ENCODE measurements at places on chromosomes 6 and 20.

- H3K36me3 ChIP-seq = no peaks in the 10 kb centered on the region
- H3K27me3 ChIP-seq = no peaks in the 10 kb centered on the region
- H3K4me1 ChIP-seq = no peaks in the 10 kb centered on the region
- no peak overlapping the region for H3K4me3 ChIP-seq
- H3K27ac ChIP-seq = no peak overlapping the region
- peak; percentile 29 for DNase-seq
Observed at GRCh38 chr6:79713701-79714322, 82.7 kb downstream of the SH3BGRL2 start.

DNA sequence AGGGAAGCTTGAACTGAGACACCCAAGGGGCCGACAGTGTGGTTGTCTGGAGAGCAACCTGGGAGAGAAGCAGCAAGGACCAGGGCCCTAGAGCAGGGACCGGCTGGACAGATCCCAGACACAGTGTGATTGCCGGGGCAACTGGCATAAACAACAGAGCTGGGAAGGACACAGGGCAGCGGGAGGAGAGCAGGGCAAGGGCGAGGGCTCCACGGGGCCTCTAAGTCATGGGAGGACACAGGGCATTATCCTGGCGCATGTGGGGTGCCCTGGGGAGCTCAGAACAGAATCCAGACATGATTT lies 31.1 kb upstream of the CCR6 start:
- no peak for DNase-seq
- H3K4me3 ChIP-seq = no peak overlapping the region
- no peak overlapping the region for H3K27ac ChIP-seq
- H3K36me3 ChIP-seq = no peaks in the 10 kb centered on the region
- H3K4me1 ChIP-seq = no peaks in the 10 kb centered on the region
- no peaks in the 10 kb centered on the region for H3K27me3 ChIP-seq

DNA sequence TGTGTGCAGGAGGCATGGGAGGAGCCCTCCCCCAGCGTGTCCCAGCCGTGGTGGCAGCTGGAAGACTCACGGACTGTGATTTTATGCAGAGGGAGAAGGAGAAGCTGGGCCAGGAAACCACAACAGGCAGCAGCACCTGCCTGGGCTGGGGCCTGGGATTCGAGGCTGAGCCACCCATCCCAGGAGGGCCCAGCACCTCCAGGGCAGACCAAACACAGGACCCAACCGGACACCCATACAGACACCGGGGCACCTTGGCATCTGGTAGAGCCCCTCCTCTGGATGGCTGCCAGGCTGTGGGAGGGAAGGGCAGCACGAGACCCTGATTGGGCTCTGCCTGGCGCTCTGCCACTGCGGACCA lies 41.7 kb upstream of the CHRNA4 start:
- no peaks in the 10 kb centered on the region for H3K27me3 ChIP-seq
- no peak overlapping the region for H3K4me3 ChIP-seq
- H3K4me1 ChIP-seq = no peaks in the 10 kb centered on the region
- no peaks in the 10 kb centered on the region for H3K36me3 ChIP-seq

GRCh38 chr6:428047-428603 lies 36.6 kb downstream of the IRF4 start:
- H3K4me1 ChIP-seq = peaks cover 5% of the 10 kb centered on the region
- H3K4me3 ChIP-seq = no peak overlapping the region
- no peak overlapping the region for H3K27ac ChIP-seq
- no peak for DNase-seq
- no peaks in the 10 kb centered on the region for H3K36me3 ChIP-seq
- H3K27me3 ChIP-seq = no peaks in the 10 kb centered on the region

DNA sequence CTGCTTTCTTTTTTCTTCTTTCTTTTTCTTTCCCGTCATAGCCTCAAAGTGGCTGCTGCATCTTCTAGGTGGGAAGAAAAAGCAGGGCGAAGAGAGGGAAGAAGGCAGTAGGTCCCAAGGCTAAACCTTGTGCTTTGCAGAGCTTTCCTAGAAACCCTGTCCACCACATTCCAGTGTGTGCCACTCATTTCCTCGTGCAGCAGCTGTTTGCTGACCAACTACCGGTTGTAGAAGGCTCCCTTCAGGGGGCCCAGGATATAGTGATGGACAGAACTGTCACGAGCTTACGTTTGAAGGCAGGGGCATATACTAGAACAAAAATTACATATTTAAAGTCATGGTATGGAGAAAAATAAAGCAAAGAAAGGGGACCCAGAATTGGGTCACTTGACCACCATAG lies 103.0 kb downstream of the SASH1 start:
- H3K36me3 ChIP-seq = no peaks in the 10 kb centered on the region
- H3K4me1 ChIP-seq = peaks cover 11% of the 10 kb centered on the region
- H3K27me3 ChIP-seq = no peaks in the 10 kb centered on the region
- DNase-seq = peak; percentile 57

DNA sequence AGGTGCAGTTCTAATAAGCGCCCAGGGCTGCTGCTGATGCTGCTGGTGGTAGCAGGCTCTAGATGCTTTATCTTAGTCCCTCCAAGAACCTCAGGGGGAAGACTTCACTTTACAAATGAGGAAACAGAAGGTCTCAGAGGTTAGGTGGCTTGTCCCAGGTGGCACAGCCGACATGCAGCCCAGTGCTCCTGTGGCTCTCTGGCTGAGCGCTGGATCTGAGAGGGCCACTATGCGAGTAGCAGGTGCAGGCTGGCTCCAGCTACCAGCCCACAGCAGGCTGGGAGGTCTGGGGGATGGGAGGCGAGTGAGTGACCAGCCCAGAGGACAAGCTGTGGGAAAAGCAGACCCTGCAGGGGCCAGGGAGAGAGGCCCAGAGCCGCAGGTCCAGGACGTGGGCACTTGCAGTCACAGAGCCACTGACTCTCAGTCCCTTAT lies 90.9 kb downstream of the PRND start:
- peaks cover 2% of the 10 kb centered on the region for H3K27me3 ChIP-seq
- no peaks in the 10 kb centered on the region for H3K4me1 ChIP-seq
- no peak for DNase-seq
- H3K36me3 ChIP-seq = no peaks in the 10 kb centered on the region

DNA sequence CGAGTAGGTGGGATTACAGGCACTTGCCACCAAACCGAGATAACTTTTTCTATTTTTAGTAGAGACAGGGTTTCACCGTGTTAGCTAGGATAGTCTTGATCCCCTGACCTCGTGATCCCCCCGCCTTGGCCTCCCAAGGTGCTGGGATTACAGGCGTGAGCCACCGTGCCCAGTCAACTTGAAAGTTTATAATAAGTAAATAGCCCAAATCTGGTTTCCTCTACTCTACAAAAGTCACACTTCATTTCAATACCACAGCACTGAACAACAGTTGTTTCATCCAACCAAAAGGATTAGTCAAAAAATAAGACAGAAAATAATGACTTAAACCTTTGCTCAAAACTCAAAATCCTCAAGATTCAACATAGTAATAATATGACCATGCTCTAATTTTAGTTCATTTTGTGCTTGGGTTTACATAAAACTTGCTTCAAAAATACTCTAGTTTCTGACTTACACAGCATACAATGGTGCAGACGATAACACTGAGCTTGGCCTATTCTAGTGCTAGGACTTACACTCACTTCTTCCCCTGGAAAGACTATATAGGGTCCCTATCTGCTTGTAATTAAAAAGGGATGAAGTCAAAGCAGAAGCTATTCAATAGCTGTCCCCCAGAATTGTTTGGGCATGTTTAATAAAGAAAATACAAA lies 56.7 kb downstream of the NT5E start:
- DNase-seq = no peak
- no peaks in the 10 kb centered on the region for H3K27me3 ChIP-seq
- no peaks in the 10 kb centered on the region for H3K36me3 ChIP-seq
- H3K4me1 ChIP-seq = no peaks in the 10 kb centered on the region
- no peak overlapping the region for H3K27ac ChIP-seq
- H3K4me3 ChIP-seq = no peak overlapping the region

GRCh38 chr6:128271527-128271926 lies 248.9 kb downstream of the PTPRK start:
- peak; percentile 48 for DNase-seq
- H3K4me1 ChIP-seq = no peaks in the 10 kb centered on the region
- no peak overlapping the region for H3K27ac ChIP-seq
- no peaks in the 10 kb centered on the region for H3K27me3 ChIP-seq

GRCh38 chr20:57397693-57398108 lies 6.5 kb downstream of the RBM38 start:
- H3K27ac ChIP-seq = no peak overlapping the region
- peaks cover 7% of the 10 kb centered on the region for H3K36me3 ChIP-seq
- H3K4me3 ChIP-seq = no peak overlapping the region

GRCh38 chr6:14841901-14842421 lies 403.9 kb upstream of the JARID2 start:
- no peaks in the 10 kb centered on the region for H3K27me3 ChIP-seq
- DNase-seq = peak; percentile 97
- no peaks in the 10 kb centered on the region for H3K36me3 ChIP-seq

- no peaks in the 10 kb centered on the region for H3K4me1 ChIP-seq
- no peak overlapping the region for H3K27ac ChIP-seq
- H3K36me3 ChIP-seq = no peaks in the 10 kb centered on the region
- DNase-seq = peak; percentile 29
Observed at GRCh38 chr6:54071821-54072340, 39.4 kb upstream of the MLIP start.

- DNase-seq = no peak
- no peaks in the 10 kb centered on the region for H3K36me3 ChIP-seq
- no peak overlapping the region for H3K4me3 ChIP-seq
- H3K27ac ChIP-seq = no peak overlapping the region
Observed at GRCh38 chr6:145600299-145600698, 135.0 kb downstream of the EPM2A start.

- no peaks in the 10 kb centered on the region for H3K36me3 ChIP-seq
- no peak overlapping the region for H3K4me3 ChIP-seq
- no peak overlapping the region for H3K27ac ChIP-seq
- DNase-seq = peak; percentile 63
- H3K4me1 ChIP-seq = peaks cover 5% of the 10 kb centered on the region
- H3K27me3 ChIP-seq = no peaks in the 10 kb centered on the region
Observed at GRCh38 chr6:15962449-15962764, 166.5 kb upstream of the MYLIP start.

- no peaks in the 10 kb centered on the region for H3K4me1 ChIP-seq
- H3K4me3 ChIP-seq = peak within 1 kb of the TSS; percentile 81
- peak within 1 kb of the TSS; percentile 77 for H3K27ac ChIP-seq
- peaks cover 27% of the 10 kb centered on the region for H3K36me3 ChIP-seq
- no peaks in the 10 kb centered on the region for H3K27me3 ChIP-seq
Observed at GRCh38 chr20:62804627-62805154, at the start of gene OGFR. TSS of gene OGFR (plus strand) at chr20:62804835. CDS start at chr20:62804860, 25 bp downstream.

DNA sequence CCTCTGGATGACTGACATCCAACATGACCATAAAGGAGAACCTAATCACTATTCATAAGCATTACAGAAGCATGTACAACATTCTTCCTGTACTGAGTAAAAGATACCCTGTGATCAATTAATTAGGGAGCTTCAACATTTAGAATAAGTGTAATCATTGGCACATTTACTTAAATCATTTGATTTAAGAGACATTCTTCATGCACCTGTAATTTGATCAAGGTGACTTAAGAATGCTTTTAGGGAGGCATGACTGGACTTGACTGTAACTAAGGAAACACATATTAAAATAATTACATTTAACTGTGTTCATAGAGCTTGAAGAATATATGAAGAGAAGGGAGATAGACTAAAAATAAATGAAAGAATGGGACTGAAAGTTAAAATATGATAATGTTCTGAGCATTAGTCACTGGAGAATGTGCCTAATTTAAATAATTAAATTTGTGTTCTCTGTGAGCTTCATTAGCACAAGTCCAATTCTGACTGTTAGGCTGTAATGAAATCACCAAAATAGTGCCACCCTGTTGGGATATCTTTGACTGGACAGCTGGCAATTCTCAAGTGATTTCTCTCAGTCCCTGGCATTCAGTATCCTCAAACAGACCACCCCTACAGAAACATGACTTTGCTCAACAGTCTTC lies 295.5 kb upstream of the ADGRB3 start:
- no peak overlapping the region for H3K4me3 ChIP-seq
- no peaks in the 10 kb centered on the region for H3K36me3 ChIP-seq
- no peaks in the 10 kb centered on the region for H3K4me1 ChIP-seq
- no peak for DNase-seq
- no peak overlapping the region for H3K27ac ChIP-seq

DNA sequence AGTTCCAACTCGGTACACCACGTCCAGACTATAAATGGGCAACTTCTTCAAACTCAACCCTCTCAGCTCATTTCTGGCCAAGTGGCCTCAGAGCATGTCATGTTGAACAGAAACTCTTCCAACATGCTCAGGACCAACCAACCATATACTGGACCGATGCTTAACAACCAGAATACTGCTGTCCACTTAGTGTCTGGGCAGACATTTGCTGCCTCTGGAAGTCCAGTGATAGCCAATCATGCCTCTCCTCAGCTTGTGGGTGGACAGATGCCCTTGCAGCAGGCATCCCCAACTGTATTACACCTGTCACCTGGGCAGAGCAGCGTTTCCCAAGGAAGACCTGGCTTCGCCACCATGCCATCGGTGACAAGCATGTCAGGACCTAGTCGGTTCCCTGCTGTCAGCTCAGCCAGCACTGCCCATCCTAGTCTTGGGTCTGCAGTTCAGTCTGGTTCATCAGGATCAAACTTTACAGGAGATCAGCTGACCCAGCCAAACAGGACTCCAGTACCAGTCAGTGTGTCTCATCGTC lies 47.8 kb downstream of the BICRAL start:
- H3K27me3 ChIP-seq = no peaks in the 10 kb centered on the region
- no peak overlapping the region for H3K27ac ChIP-seq
- peaks cover 2% of the 10 kb centered on the region for H3K36me3 ChIP-seq
- H3K4me1 ChIP-seq = no peaks in the 10 kb centered on the region
- no peak overlapping the region for H3K4me3 ChIP-seq

DNA sequence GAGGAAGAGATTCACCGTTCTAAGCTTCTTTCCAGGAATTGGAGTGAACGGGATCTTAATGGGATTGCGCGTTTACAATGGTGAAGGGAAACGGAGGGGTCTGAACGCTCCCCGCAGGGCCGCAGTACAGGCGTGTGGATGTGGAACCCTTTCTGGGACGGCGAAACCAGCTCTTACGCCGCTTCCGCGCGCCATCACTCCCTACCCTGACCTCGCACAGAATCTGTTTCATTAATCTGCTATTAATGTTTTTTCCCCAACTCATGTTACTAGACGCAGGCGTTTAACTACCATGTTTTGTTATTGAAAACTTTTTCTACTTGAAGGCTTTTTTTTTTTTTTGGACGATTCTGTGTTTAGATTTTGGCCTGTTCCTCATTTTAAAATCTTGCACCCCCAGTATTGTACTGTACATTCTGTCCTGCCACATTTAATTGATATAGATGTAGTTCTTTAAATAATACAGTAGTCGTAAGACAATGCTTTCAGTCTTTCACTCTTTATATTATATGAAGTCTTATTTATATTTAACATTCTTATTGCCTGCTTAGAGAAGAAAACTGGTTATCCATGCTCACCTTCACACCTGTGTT lies 696 bp upstream of the SUPT3H start:
- DNase-seq = no peak
- H3K4me1 ChIP-seq = no peaks in the 10 kb centered on the region
- H3K4me3 ChIP-seq = peak overlapping the region; percentile 44
- peak overlapping the region; percentile 96 for H3K27ac ChIP-seq
- no peaks in the 10 kb centered on the region for H3K27me3 ChIP-seq

All from fibroblast of lung (primary cell).